ENCODE measurements at places on chromosomes 4 and X. TPM values are rescaled to one million over a fixed set of nuclear protein-coding genes. Genes with fewer than 3 reads are reported as not detected.

GRCh38 chrX:12950851-12951594 lies 23.9 kb upstream of the TMSB4X start:
- no peak for DNase-seq

GRCh38 chr4:39170301-39170700 lies 12.0 kb upstream of the WDR19 start:
- no peak for DNase-seq

CFP gene
- polyA plus RNA-seq, result 1.2 TPM

ODAPH gene
- polyA plus RNA-seq, result not detected

SMPX gene
- polyA plus RNA-seq, result 250 TPM

FAT1 gene
- polyA plus RNA-seq, result 107 TPM

DNA sequence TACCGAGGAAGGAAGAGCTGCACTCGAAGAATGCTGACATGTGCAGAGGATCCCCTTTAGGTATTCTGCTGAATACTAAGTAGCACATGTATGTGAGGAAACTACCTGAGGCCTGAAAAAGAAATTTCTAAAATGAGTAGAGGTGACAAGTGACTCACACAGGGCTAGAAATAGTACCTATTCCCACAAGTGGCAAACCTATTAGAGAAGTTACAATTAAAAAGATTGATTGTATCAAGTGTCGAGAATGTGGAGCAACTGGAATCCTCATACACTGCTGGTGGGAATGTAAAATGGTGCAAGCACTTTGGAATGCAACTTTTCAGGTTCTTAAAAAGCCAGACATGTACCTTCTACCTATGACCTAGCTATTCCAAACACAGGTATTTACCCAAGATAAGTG lies 47.4 kb downstream of the CCSER1 start:
- no peak for DNase-seq

TMEM35A gene
- 1.5 TPM for polyA plus RNA-seq

- no peak for DNase-seq
These were observed 116.8 kb upstream of the SHISA3 start for GRCh38 chr4:42280327-42281095.

DNA sequence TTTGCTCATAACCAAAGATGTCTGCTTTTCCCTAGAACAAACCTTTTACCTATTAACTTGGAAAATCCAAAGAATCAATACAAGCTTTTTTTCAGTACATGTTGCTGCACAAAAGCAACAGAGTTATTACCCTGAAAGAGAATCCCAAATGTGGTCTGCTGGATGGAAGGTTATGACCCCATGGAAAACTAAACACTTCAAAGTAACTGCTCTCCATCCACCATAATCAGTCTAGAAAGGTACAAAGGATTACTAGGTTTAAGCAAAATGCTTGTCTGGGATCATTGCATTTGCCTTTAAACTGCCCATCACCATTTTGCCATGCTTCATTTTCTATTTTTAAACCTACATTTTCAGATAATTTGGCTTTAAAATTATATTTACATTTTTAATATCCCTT lies 11.7 kb downstream of the MMRN1 start:
- DNase-seq, result no peak

DNA sequence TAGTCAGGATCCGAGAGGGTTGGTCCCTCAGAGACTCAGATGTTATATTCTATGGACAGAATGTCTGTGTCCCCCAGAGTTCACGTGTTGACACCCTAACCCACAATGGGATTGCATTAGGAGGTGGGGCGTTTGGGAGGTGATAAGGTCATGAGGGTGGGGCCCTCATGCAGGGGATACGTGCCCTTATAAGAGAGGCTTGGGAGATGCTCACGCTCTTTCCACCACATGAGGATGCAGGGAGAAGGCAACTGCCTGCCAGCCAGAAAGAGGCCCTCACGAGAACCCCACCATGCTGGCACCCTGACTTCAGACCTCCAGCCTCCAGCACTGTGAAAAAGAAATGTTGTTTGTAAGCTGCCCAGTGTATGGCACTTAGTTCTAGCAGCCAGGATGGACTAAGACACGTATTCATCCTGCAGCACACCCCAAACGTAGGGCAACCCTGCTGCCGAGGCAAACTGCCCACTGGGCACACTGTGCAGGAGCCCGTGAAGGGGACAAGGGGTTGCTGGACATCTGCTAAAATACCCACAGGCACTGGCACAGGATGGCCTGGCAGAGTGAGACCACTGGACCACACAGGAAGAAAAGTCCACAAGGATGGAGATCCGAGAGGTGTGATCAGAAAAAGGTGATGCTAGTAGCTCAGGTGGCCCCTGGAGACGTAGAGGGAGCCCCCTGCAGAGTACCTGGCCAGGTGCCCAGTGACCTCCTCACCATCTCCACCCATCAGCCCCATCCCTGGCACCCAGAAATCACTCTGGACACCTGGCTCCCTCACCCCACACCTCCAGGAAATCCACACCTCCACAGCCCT lies 62.7 kb downstream of the HTRA3 start:
- no peak for DNase-seq

TBX22 gene
- polyA plus RNA-seq, result not detected

DNA sequence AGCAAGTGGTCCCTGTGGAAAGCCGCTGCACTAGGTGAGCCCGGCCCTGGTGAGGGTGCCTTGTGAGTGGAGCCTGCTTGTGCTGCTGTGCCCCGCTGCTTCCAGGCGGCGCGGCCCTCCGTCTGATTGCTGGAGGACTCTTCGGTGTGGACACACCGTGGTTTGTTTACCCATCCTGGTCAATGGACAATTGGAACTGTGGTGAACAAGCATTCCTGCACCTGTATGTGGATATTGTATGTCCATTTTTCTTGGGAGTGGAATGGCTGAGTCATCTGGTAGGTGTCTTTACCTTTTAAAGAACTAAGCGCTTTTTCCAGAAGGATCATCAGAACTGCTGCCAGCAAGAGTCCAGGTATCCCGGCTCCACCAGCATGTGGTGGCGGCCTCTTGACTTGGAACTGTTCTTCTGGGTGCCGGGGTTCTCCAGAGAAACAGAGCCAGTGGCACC lies 15.6 kb downstream of the MAEA start:
- DNase-seq, result no peak

- no peak for DNase-seq
These were observed 922.1 kb upstream of the SLIT2 start for GRCh38 chr4:19329631-19330030.

DNA sequence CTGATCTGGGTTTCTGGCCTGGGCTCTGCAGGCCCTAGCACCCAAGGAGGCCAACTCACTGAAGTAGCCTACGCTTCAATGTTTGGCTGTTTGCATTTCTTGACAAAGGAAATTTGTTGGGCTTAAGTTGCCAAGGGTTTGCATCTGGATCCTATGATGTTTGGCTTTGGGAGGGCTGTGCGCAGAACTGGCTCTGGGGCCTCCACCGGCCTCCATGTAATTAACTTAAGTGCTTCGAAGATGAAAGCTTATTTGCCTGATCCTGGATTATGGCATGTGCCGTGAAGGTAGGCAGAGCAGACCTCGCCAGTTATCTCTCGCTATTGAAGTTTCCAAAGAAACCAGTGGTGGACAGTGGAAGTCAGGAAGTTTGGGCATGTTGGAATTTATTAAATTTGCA lies 124.3 kb upstream of the STX18 start:
- DNase-seq, result no peak

KCND1 gene
- polyA plus RNA-seq, result 1.4 TPM

STBD1 gene
- polyA plus RNA-seq, result 51.9 TPM

HSFX4 gene
- 0.36 TPM for polyA plus RNA-seq

TXK gene
- polyA plus RNA-seq, result 0.65 TPM

- peak; percentile 61 for DNase-seq
These were observed 271.1 kb upstream of the ZFP42 start for GRCh38 chr4:187724456-187724855.

DNA sequence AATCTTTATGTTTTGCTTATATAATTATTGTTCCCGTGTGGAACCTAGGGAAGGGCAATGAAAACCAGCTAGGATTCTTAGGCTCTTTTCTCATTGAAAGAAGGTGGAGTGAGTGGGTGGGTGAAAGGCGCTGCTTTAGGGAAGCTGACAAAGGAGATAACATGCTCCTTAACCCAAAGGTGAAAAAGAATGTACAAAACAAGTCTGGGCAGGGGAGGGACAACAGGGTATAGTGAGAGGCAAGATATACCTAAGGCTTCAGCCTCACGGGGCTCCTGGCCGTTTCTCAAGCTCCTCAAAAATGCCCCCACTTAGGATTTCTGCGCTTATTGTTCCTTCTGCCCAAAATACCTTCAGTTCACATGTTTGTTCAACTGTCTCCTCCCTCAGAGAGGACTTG lies 1.8 kb downstream of the SH2D1A start:
- no peak for DNase-seq

ATP1B4 gene
- 296 TPM for polyA plus RNA-seq

DNA sequence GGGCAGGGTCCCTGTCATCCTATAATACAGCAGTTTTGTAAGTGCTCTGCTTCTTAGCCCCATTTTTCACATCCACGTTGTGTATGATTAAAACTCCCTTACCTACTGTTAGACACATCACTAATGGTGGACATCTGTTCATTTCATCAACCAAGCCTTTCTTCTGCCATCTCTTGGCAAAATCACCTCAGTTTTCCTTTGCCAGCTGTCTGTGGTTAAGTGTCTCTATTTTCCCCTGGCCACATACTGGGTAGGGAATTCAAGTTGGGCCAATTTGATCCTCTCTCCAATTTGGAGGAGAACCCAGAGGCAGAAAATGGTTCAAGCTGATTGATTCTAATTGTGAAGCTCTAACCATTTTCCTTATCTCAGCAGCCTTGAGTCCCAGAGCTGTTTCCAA lies 436.1 kb downstream of the PCDH7 start:
- DNase-seq, result no peak

Measured in hindlimb muscle (tissue), 1 donor.